Umbilical cord (tissue), 2 donors: ENCODE measurements at places on chromosomes 1 and 21. TPM values are rescaled to one million over a fixed set of nuclear protein-coding genes. Genes with fewer than 3 reads are reported as not detected.

Gene REN
- not detected for total RNA-seq

Gene RRP1
- 12.3 TPM for total RNA-seq

Gene CYP4A22
- not detected for total RNA-seq

Gene S100A12
- not detected for total RNA-seq

Gene PRAMEF2
- total RNA-seq, result 0.72 TPM

Gene NTMT2
- total RNA-seq, result not detected

Gene SLC44A3
- 5.1 TPM for total RNA-seq

Gene EYA3
- 7.2 TPM for total RNA-seq

Gene NTNG1
- total RNA-seq, result 2.2 TPM

Gene HMCN1
- 29.6 TPM for total RNA-seq

Gene RXRG
- not detected for total RNA-seq

Gene LCA5L
- total RNA-seq, result 19.7 TPM

Gene HAX1
- 38.0 TPM for total RNA-seq

Gene DNASE2B
- total RNA-seq, result not detected

Gene SPOCD1
- total RNA-seq, result 4.1 TPM

Gene HEATR1
- total RNA-seq, result 45.0 TPM

Gene PGD
- total RNA-seq, result 22.4 TPM

Gene SLC44A5
- 5.3 TPM for total RNA-seq

Gene BACE2
- total RNA-seq, result 37.3 TPM

Gene TMEM167B
- total RNA-seq, result 48.9 TPM

Gene PCP4L1
- total RNA-seq, result 8.2 TPM

Gene TEX50
- not detected for total RNA-seq

Gene TMEM200B
- total RNA-seq, result 14.0 TPM

Gene PADI2
- total RNA-seq, result 8.4 TPM

Gene CFHR2
- total RNA-seq, result 4.3 TPM

Gene ZBED6
- 11.8 TPM for total RNA-seq
